ENCODE measurements at places on chromosomes 6 and 20.

GRCh38 chr6:167892835-167893815, 66.4 kb downstream of the AFDN start:
- DNase-seq, result no peak

- DNase-seq, result no peak
These were observed 167.3 kb downstream of the BCAS1 start for GRCh38 chr20:53902968-53903651.

GRCh38 chr6:108365478-108365877, 70.6 kb downstream of the AFG1L start:
- no peak for DNase-seq

DNA sequence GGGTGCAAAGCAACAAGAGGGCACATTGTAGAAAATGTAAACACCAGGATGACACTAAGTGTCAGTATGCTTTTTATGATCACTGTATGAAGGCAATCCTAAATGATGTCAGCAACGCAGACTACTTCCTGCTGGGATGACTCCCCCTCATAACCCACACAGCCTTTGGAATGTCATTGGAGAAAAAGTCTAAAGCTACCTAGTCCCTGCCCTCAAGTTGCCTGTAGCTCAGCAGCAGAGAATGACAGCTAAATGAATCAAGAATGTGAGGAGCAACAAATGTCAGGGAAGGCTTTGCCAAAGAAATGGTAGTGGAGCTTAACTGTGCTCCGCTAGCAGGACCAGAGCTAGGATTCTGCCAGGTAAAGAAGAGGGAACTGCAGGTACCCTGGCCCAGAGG, 555.6 kb downstream of the CD83 start:
- no peak for DNase-seq

GRCh38 chr6:107819217-107819616, 4.9 kb downstream of the SCML4 start:
- no peak for DNase-seq

GRCh38 chr6:27517238-27517637, 44.3 kb upstream of the ZNF184 start:
- no peak for DNase-seq

DNA sequence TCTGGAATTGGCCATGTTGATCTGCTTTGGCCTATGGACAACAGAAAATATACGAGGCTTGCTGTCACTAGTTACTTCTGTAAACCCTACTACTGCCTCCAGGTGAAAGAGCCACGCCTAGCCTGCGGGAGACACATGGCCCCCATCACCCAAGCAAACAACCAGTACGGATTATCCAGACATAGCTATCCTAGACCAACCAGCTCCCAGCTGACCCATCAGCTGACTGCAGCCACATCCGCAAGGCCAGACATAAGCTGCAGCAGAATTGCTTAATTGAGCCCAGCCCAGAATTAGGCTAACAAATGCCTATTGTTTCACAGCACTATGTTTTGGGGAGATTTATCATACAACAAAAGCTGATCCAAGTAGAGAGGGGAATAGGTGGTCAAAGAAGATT, 13.5 kb downstream of the REV3L start:
- no peak for DNase-seq

- no peak for DNase-seq
These were observed 69.4 kb downstream of the FOXC1 start for GRCh38 chr6:1679031-1679687.

DNA sequence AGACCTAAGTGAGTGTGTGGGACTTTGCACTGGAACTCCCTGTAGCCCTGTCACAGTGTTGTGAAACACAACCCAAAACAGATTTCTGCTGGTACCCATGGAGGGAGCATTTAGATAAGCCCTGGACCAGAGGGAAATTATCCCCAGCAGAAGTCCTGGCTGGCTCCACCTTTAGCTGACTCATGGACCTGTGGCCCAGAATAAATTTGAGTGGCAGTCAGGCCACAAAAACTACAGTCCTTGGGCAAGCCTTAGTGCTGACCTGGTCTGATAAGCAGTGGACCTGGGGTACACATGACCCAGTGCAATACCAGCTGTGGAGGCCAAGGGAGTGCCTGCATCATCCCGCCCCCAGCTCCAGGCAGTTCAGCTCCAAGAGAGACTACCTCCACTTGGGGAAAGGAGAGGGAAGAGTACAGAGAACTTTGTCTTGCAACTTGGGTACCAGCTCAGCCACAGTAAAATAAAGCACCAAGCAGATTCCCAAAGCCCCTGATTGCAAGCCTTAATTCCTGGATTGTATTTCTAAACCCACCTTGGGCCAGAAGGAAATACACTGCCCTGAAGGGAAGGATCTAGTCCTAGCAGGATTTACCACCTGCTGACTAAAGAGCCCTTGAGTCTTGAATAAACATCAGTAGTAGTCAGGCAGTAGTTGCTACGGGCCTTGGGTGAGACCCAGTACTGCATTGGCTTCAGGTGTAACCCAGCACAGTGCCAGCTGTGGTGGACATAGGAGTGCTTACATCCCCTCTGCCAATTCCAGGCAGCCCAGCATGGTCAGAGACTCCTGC, 140.4 kb upstream of the COL21A1 start:
- no peak for DNase-seq

- no peak for DNase-seq
These were observed 35.9 kb downstream of the DUSP22 start for GRCh38 chr6:328136-328670.

GRCh38 chr6:52849137-52849536, 8.5 kb upstream of the GSTA5 start:
- DNase-seq, result no peak

DNA sequence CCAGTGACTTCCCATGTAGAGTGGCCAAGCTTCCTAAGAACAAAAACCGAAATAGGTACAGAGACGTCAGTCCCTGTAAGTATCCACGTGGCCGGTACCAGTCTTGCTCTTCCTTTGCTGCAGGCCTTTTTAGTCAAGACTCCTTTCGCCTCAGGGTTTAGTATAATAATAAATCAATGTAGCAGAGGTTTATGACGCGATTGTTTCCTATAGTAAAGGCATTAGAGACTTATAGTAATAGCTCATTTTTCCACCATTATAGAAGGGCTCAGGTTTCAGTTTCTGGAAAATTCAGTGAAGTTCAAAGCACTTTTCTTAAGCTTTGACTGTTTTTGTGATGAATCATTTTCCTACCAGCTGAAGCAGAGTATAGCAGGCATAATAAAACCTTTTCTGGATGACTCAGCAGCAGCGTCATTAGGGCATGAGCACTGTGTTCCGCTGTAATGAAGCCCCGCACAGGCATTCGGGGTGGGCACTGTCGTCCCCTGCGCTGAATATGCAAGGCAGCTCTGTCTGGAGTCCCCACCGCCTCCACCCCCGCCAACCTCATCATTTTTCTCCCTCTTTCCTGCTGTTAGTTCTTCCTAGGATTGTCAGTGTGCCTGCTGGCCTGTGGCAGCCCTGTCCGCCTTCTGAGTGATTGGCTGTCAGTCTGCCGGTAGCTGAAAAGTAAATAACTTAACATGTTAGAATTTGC, 51.3 kb downstream of the PTPN1 start:
- no peak for DNase-seq

DNA sequence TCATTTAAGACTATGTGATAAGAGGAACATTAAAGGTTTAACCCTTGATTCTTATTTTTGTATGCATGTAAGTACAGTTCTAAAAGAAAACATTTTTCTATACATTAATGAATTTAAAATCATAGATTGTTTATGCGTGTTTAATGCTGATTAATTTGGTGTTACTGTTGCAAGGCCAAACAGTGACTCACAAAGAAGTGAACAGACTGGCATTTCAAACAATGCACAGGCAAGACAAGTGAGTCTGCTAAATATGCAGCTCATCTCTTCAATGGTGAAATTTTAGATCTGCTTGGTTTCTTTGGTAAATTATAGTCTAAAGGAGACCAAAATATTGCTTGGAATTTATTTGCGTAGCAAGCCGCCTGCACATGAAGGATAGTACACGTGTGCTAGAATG, 417.4 kb upstream of the SOX4 start:
- no peak for DNase-seq

DNA sequence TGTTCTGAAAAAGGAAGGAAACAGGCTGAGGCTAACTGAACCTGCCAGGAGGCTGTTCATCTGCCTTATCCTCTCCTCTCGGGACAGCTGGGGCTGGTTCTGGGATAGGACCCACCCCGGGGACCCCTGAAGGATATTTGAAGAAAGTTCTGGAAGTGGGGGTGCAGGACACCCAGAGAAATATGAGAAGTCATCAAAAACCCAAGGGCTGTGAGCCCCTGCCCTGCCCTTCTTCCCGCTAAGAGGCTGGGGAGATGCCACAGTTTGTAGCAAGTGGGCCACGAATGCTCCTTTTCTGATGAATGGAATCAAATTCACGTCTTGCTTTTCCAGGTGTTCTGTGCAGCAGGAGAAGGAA, 37.9 kb downstream of the TMEM242 start:
- DNase-seq, result no peak

- no peak for DNase-seq
These were observed 74.5 kb upstream of the MRPS10 start for GRCh38 chr6:42292004-42292740.

DNA sequence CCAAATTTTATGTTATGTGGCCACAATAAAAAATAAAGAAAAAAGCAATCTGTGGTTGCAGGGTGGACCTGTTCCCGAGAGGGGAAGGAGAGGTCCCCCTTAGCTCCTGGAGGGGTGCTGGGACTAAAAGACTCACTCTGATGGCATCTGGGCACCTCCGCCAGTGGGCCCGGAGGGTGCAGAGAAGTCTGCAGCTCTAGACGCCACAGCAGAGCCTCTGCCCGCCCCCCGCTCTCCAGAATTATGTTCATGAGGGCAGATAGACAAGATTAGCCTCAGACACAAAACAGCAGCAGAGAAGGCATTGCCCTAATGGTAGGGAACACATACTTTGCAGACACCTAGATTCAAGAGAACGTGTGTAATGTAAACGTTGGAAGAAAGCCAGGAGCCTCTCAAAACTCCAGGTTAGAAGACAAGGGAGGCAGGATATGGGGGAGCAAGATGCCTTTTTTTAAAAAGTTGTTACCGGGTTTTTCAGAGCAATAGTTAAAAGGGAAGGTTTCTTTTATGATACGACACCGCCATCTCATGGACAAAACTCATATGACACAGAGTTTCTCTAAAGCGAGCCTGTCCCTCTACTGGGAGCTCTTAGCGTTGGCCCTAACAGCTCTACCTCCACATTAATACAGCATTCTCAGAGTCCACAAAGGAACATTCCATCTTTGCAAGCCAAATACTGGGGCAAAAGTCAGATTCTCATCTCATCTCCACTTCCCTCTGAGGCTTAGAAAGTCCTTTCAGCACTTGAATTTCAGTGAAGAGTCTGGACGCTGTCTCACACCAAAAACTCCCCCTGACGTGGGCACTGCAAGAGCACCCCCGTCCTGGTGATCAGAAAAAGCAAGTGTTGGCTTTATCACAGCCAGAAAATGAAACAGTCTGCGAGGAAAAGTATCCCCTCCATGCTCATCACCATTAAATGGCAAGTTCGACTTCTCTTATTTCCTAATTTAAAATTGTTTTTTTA, 47.2 kb downstream of the FOXF2 start:
- no peak for DNase-seq

GRCh38 chr6:33375143-33375671, 16.4 kb upstream of the KIFC1 start:
- DNase-seq, result no peak

GRCh38 chr20:6888736-6889395, 121.4 kb downstream of the BMP2 start:
- no peak for DNase-seq

DNA sequence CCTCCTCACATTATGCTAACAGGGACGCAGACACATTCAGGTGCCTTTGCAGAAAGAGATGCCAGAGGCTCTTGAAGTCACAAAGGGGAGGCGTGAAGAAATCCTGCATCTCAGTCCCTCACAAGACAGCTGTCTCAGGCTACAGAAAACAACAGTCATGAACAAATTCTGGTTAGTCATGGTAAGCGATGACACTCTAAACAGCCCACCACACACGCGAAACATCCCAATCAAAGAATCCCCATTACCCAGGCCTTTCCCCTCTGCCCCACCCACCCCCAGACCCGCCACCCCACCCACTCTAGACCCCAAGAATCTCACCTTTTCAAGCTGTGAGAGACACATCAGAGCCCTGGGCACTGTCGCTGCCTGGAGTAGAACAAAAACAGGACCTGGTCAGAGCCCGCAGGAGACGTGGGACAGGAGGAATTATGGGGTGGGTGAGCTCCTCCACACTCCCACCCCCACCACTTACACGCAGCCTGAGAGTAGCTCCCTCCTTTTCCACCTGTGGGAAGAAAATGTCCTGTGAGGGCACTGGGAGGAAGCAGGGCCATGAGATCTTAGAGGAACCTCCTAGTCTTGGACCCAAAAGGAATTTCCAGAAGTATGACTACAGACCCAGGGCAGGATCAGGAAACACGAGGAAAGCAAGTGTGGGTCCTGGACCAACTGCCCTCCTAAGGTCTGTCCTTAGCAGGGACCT, 2.7 kb downstream of the HLA-B start:
- no peak for DNase-seq

- DNase-seq, result no peak
These were observed 1.9 kb downstream of the TMEM200A start for GRCh38 chr6:130367767-130368166.

DNA sequence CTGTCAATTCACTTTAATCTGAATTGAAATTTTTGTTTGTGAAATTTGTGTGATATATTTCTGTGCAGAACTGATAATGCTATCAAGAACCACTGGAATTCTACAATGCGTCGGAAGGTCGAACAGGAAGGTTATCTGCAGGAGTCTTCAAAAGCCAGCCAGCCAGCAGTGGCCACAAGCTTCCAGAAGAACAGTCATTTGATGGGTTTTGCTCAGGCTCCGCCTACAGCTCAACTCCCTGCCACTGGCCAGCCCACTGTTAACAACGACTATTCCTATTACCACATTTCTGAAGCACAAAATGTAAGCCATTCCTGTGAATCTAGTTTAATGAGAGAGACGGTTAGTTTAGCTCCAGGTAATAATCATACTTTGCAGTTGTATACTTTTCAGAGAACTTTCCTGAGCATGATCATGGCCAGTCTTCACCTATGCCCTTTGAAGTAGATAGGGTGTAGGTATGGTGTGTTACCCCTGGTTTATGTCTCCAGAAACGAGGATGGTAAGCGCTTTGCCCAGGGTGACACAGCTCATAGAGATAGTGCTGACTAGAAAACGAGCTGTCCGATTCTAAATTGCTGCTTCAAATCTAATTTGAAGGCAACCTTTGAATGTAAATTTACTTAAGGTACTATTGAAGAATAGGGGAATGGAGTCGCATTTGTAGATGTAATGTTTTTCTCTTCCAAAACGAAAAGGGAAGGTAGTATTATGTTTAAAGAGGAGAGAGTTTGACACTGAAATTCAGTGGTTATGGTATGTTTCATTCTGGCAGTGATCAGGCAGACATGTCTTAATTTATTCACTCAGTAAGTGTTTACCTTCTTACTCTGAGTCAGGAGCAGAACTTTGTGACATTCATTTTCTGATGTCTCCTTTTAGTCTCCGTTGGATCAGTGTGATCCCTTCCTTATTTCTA, 11.4 kb downstream of the MYB start:
- DNase-seq, result no peak

- DNase-seq, result no peak
These were observed 239.0 kb upstream of the STXBP5 start for GRCh38 chr6:146965110-146965689.

- no peak for DNase-seq
These were observed 54.4 kb downstream of the JAG1 start for GRCh38 chr20:10619427-10619826.
